ENCODE measurements at places on chromosomes 3 and 15. TPM values are rescaled to one million over a fixed set of nuclear protein-coding genes. Genes with fewer than 3 reads are reported as not detected.

DNA sequence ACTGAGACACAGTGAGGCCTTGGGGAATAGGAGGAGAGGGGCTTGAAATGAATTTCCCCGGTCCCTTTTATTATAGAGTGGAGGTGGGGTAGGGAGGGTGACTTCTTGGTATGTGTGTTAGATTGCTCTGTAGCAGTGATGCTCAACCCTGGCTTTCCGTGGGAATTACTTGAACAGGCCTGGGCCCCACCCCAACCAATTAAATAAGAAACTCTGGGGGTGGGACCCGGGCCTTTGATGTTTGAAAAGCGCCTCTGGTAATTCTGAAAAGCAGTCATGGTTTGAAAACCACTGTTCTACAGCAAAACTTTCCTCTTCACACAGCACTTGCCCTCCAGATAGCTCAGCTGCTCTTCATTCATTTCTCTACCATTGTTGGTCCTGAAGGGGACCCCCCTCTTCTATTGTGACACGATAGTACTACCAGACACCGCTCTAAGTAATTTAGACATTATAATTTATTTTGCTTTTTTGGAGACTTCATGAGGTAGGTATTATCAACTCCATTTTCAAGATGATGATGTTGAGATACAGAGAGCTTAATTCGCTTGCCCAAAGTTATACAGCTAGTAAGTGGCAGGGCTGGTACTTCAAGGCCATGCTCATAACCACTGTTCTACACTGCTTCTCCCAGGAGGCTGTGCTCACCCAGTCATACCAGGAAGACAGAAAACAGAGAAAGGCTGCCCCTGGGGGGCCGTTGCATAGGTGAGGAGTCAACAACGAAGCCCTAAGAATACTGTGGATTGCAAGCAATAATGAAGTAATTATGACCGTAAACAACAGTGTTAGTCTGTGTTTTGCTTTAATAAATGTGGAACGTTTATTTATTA lies 176.2 kb downstream of the PEX5L start:
- no peak overlapping the region for H3K4me3 ChIP-seq
- H3K36me3 ChIP-seq: no peaks in the 10 kb centered on the region
- no peaks in the 10 kb centered on the region for H3K27me3 ChIP-seq
- 0 out of 2 replicates have a peak, but pooled peaks cover 6% of the 10 kb centered on the region for H3K4me1 ChIP-seq
- H3K27ac ChIP-seq: no peak overlapping the region
- DNase-seq: no peak

GRCh38 chr3:193407688-193408087 lies 29.1 kb upstream of the ATP13A5 start:
- H3K4me1 ChIP-seq: no peaks in the 10 kb centered on the region
- H3K27me3 ChIP-seq: no peaks in the 10 kb centered on the region
- DNase-seq: no peak
- H3K36me3 ChIP-seq: no peaks in the 10 kb centered on the region

- DNase-seq: peak; percentile 33
- H3K27me3 ChIP-seq: peaks cover 12% of the 10 kb centered on the region
- H3K4me3 ChIP-seq: peak overlapping the region; percentile 26
These were observed 55.4 kb downstream of the RASGRF1 start for GRCh38 chr15:79035111-79035601.

The CHD2 gene
- total RNA-seq: 55.3 TPM

- no peak for DNase-seq
- H3K27me3 ChIP-seq: peaks cover 6% of the 10 kb centered on the region
- no peak overlapping the region for H3K4me3 ChIP-seq
- H3K36me3 ChIP-seq: no peaks in the 10 kb centered on the region
- no peaks in the 10 kb centered on the region for H3K4me1 ChIP-seq
These were observed 7.7 kb downstream of the HOMER2 start for GRCh38 chr15:82944821-82945220.

The RARB gene
- 1.7 TPM for total RNA-seq

- H3K36me3 ChIP-seq: no peaks in the 10 kb centered on the region
- H3K4me1 ChIP-seq: peaks cover 10% of the 10 kb centered on the region
- no peak overlapping the region for H3K27ac ChIP-seq
These were observed 196.2 kb downstream of the CHST2 start for GRCh38 chr3:143315766-143316165.

GRCh38 chr3:139470199-139470598 lies 6.1 kb downstream of the RBP2 start:
- H3K36me3 ChIP-seq: no peaks in the 10 kb centered on the region
- no peak for DNase-seq
- peaks cover 1% of the 10 kb centered on the region for H3K27me3 ChIP-seq
- no peak overlapping the region for H3K27ac ChIP-seq
- no peak overlapping the region for H3K4me3 ChIP-seq

The MUSTN1 gene
- not detected for total RNA-seq

The GPX1 gene
- total RNA-seq: 346 TPM

- peaks cover 54% of the 10 kb centered on the region for H3K4me1 ChIP-seq
- peak overlapping the region; percentile 61 for H3K27ac ChIP-seq
- H3K36me3 ChIP-seq: peaks cover 25% of the 10 kb centered on the region
- peak overlapping the region; percentile 7 for H3K4me3 ChIP-seq
These were observed 18.2 kb downstream of the ATP1B3 start for GRCh38 chr3:141894524-141895176.

- peak; percentile 22 for DNase-seq
- no peak overlapping the region for H3K4me3 ChIP-seq
- peaks cover 24% of the 10 kb centered on the region for H3K36me3 ChIP-seq
- peaks cover 26% of the 10 kb centered on the region for H3K4me1 ChIP-seq
These were observed 125.2 kb downstream of the CFAP20DC start for GRCh38 chr3:58924578-58924977.

DNA sequence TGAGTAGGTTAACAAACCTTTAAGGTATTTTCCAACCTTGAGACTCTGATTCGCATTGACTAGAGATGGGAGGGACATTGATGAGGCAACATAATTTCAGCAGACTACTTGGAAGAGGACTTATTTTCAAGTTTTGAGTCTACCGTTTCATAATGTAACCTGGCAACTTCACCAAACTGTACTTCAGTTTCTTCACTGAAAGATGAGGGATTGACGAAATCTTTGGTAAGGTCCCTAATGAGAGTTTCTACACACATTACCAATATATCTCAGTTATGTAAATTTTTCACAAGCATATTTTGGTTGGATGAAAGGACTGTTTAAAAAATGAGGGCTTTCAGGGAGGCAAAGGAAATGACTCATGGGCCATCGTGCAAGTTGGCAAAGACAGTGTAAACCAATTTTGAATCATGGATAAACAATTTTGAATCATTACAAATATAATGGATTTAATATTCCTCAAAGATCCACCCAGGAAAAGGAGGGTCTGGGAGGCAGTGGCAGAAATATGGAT lies 28.7 kb upstream of the SEMA6D start:
- H3K4me1 ChIP-seq: peaks cover 31% of the 10 kb centered on the region
- no peak overlapping the region for H3K4me3 ChIP-seq
- no peaks in the 10 kb centered on the region for H3K27me3 ChIP-seq
- peak overlapping the region; percentile 41 for H3K27ac ChIP-seq
- H3K36me3 ChIP-seq: no peaks in the 10 kb centered on the region

DNA sequence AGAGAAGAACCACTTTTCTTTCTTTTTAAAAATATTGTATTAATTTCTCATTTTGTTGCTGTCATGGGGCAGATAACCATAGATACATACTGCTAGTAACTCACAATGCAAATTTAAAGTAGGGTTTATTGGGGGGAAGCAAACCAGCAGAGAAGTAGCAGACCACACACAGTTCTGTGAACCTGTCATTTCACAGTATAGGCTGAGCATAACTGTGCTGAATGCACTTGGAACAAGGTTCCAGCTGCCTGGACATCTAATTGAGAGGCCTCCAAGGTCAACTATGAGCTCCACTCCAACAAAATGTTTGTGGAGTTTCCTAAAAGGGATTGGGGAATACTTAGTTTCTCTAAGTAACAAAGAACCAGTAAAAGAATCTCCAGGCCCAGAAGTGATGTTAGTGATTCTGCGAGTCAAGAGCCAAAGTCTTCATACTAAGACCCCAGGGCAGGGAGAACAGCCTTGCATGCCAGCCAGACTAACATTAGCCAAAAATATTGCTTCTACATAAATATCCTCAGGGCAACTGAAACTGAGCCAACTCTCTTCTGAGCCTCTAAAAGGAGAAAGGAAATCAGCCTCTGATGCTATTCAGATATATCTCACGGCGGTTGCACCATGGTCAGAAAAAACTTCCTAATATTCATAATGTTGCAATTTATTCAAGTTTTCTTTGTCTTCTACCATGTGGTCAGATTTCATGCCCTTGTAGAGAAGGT lies 856.4 kb upstream of the ALCAM start:
- peaks cover 8% of the 10 kb centered on the region for H3K36me3 ChIP-seq
- peak; percentile 65 for DNase-seq
- H3K27ac ChIP-seq: no peak overlapping the region
- H3K4me1 ChIP-seq: peaks cover 17% of the 10 kb centered on the region
- H3K4me3 ChIP-seq: 0 out of 2 replicates have a peak overlapping the region, but pooled peaks have one; percentile 9

DNA sequence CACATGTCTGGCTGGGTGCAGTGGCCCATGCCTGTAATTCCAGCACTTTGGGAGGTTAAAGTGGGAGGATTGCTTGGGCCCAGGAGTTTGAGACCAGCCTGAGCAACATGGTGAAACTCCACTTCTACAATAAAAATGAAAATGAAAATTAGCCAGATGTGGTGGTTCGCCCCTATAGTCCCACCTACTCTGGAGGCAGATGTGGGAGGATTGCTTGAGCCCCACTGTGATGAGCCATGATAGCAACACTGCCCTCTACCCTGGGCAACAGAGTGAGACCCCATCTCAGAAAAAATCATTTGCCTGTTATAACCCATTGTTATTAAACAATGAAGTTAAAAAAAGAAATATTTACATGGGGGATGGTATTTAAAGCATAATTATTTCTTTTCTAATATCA lies 240.1 kb upstream of the ZPLD1 start:
- H3K36me3 ChIP-seq: no peaks in the 10 kb centered on the region
- H3K4me3 ChIP-seq: no peak overlapping the region
- peaks cover 21% of the 10 kb centered on the region for H3K4me1 ChIP-seq
- DNase-seq: no peak
- H3K27me3 ChIP-seq: no peaks in the 10 kb centered on the region

GRCh38 chr15:57559875-57560274 lies 31.8 kb upstream of the MYZAP start:
- no peak overlapping the region for H3K27ac ChIP-seq
- H3K27me3 ChIP-seq: peaks cover 1% of the 10 kb centered on the region
- H3K36me3 ChIP-seq: no peaks in the 10 kb centered on the region
- H3K4me3 ChIP-seq: no peak overlapping the region
- H3K4me1 ChIP-seq: peaks cover 33% of the 10 kb centered on the region
- DNase-seq: peak; percentile 9

GRCh38 chr3:17444865-17445264 lies 297.6 kb downstream of the TBC1D5 start:
- DNase-seq: no peak
- H3K27ac ChIP-seq: no peak overlapping the region
- no peaks in the 10 kb centered on the region for H3K27me3 ChIP-seq
- no peak overlapping the region for H3K4me3 ChIP-seq

The ASB14 gene
- not detected for total RNA-seq

The C2CD4A gene
- not detected for total RNA-seq

DNA sequence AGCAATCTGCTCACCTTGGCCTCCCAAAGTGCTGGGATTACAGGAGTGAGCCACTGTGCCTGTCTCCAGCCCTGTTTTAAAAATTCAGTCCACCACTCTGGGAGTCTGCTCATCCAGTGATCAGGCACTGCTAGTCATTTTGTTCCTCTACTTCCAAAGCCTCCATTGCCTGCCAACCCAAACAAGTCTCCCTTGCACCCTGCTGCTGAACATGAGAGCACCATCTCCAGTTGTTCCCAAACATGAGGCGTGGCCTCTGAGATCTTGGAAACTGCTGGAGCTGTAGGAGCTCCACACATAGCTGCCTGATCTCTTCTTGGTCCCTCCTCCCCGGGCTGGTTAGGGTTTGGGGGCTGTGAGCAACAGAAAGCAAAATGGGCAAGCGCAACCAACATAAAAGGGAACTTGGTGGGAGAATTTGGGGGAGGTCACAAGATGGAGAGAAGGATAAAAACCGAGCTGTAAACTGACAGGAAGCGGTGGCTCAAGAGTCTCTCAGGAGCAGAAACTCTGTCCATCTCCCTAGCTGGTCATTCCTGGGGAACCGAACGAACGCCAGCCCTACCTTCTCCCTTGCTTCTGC lies 49.6 kb upstream of the TLE3 start:
- H3K27me3 ChIP-seq: peaks cover 39% of the 10 kb centered on the region
- DNase-seq: no peak
- peaks cover 7% of the 10 kb centered on the region for H3K4me1 ChIP-seq
- no peak overlapping the region for H3K4me3 ChIP-seq
- no peak overlapping the region for H3K27ac ChIP-seq

- H3K27me3 ChIP-seq: peaks cover 4% of the 10 kb centered on the region
- H3K4me3 ChIP-seq: peak overlapping the region; percentile 19
- DNase-seq: no peak
- peaks cover 5% of the 10 kb centered on the region for H3K4me1 ChIP-seq
- no peak overlapping the region for H3K27ac ChIP-seq
These were observed 51.6 kb downstream of the TRPM1 start for GRCh38 chr15:31049682-31050615.

The CSTA gene
- not detected for total RNA-seq

DNA sequence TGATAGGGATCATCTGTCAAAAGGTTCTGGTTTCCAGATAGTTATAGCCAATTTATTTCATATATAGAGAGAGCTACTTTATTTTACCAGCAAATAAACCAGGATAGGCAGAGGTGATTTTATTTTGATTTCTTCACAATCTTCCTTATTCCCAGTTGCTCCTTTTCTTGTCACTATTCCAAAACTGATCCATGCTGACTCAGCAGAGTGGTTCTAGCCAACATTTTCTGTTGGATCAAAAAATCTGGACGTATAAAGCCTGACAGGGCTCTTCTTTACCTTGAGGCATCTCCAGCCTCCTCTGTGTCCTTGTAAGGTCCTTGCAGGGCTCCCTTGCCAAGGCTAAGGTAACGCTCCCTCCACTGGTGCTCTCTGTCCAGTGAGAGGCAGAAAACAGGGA lies 15.8 kb downstream of the HDC start:
- no peak overlapping the region for H3K4me3 ChIP-seq
- H3K27me3 ChIP-seq: peaks cover 8% of the 10 kb centered on the region
- H3K27ac ChIP-seq: no peak overlapping the region
- no peak for DNase-seq

- no peaks in the 10 kb centered on the region for H3K36me3 ChIP-seq
- H3K27ac ChIP-seq: no peak overlapping the region
- no peaks in the 10 kb centered on the region for H3K4me1 ChIP-seq
- no peak for DNase-seq
- peaks cover 24% of the 10 kb centered on the region for H3K27me3 ChIP-seq
These were observed 228.0 kb downstream of the XXYLT1 start for GRCh38 chr3:195042743-195043606.

DNA sequence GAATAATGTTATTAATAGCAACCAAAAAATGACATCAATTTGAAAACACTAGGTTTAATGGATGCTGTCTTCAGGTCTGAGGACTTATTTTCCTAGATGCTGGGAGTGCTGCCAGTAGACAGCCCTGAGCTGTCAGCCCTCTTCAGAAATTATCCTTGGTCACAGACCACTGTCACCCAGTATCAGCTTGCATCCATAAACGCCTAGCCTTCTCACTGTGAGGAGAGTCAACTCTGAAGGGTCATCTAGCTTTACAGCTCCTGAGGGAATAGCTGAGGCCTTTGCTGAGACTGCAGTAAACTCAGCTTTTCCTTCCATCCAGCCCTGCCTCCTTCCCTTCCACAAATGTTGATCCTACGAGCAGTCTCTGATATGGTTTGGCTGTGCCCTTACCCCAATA lies 19.4 kb upstream of the MNS1 start:
- no peak overlapping the region for H3K4me3 ChIP-seq
- no peak for DNase-seq
- H3K4me1 ChIP-seq: no peaks in the 10 kb centered on the region
- peaks cover 5% of the 10 kb centered on the region for H3K36me3 ChIP-seq
- H3K27ac ChIP-seq: no peak overlapping the region

- H3K4me1 ChIP-seq: peaks cover 8% of the 10 kb centered on the region
- no peak overlapping the region for H3K27ac ChIP-seq
- no peak for DNase-seq
- no peaks in the 10 kb centered on the region for H3K27me3 ChIP-seq
- H3K36me3 ChIP-seq: no peaks in the 10 kb centered on the region
- H3K4me3 ChIP-seq: no peak overlapping the region
These were observed 739.9 kb upstream of the NR2F2 start for GRCh38 chr15:95590533-95591044.

The LYZL4 gene
- total RNA-seq: not detected
